ENCODE measurements at places on chromosomes 13 and 19.

GRCh38 chr19:42057846-42058245, 12.2 kb downstream of the GRIK5 start:
- DNase-seq, result no peak

DNA sequence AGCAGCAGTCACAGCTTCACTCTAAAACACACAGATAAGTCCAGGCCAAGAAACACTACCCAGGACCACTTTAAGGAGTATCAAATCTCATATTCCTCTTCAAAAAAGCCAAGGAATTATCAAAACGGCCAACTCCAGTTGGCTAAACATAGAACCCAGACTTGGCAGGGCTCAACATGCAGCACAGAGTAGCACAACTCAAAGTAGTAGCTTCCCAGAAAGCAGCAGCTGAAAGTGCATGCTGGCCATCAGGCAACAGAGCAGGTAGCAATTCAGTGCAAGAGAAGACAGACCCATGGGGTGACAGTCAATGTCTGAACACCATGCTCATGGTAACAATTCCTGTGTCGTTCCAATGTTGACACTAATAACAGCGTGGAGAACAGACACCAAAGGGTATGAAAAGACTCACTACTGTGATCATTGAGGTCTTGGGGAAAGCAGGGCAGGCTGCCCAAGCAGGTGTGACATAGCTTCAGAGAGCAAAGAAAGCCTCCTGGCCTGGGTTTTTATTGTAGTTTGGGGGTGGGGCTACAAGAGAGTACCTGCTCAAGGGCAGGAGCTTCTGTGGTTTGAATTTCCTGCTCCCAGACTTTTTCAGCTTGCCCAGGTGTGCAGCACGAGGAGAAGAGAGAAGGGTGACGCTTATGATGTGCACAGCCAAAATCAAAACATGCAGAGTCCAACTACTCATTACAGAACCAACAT, 6.2 kb downstream of the ZNF709 start:
- DNase-seq, result no peak

DNA sequence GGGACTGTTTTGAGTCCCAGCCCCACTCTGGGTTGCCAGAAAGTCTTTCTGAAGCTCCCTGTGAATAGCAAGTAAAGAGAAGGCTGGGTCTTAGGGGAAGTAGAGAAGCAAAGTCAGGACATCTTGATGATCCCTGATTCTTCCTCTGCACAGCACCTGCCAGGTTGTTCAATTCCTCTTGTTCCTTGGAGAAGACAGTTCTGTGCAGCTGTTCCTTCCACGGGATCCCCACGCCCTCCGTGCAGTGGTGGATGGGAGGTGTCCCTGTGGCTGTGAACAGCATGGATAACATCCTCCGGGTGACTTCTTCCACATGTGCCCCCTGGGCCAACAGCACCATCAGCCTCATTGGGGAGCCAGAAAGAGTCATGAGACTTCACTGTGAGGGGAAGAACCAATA, 29.1 kb upstream of the IGLON5 start:
- no peak for DNase-seq

DNA sequence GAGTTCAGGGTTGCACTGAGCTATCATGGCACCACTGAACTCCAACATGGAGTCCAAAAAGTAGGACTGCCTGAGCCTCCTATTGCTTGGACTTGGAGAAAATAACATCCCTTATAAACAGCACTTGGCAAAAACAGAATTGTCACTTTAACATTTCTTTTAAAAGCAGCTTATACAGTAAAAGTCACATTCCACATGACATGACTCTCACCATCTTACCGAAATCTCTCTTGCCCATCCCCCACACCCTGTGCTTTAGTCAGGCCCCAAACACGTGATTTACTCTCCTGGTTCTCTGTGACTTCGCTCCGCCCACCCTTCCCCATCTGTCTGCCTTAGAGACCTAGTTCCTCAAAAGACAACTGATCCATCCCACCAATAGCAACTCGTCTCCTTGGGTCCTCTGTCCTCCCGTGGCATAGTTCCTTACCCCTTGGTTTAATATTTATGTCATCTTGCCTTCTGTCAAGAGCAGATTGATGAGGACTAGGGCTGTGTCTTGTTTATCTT, 4.6 kb downstream of the SAFB start:
- peak; percentile 27 for DNase-seq

DNA sequence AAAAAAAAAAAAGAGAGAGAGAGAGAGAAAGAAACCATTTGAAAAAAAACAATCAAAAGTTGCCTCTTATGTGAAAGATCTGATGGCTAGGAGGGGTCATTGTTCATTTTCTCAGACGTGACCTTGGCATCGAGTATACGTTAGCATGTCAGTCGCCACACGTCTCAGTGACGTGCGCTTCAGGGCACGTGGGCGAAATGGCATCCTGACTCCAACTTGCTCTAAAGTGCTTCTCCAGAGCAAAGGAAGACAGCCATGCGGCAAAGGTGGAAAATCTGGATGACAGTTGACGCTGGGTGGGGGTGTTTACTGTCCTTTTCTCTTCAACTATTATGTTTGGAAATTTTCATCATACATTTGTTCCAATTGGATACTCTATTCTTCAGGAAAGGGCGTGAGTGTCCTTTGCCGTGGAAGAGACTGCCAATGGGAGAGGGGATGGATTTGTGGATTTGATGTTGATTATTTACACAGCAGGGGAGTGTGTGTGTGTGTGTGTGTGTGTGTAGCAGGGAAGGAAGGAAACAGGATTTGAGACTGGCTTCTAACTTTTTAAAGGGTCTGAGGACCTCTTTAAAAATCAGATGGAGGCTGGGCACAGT, 25.0 kb downstream of the KLF2 start:
- DNase-seq, result no peak

DNA sequence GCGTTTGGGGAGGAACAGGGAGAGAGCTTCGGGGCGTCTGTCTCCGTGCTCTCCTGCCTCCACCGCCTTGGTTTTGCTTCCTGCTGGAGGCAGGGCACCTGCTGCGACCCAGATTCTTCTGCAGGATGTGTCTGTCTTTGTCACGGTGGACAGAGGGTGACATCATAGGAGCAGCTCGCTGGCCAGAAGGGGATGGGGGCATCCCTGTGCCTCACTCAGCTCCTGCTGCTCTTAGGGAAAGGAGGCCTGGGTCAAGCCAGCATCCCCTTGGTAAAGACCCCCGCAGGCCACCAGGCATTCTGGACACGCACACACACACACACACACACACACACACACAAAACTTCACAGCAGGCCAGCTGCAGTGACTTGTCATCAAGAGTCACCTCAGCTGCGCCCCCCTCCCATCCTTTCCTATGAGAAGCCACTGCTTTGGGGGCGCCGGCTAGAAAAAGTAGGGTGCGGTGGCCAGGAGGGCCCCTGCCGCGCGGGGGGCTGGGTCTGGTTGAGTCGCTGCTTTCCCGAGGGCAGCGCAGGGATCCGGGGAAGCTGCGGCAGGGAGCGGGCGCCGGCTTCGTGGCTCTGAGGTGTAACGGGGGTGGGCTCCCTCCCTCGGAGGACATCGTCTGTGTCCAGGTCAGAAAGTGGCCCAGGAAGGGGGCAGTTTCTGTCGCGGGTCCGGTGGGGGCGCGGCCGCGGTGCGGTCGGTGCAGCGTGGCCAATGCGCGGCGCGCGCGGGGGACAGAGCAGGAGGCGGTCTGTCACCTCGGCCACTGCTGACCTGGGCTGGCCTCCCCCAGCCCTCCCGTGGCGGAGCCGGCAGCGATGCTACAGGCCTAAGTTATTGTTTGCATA, 15.8 kb upstream of the NPAS1 start:
- no peak for DNase-seq

DNA sequence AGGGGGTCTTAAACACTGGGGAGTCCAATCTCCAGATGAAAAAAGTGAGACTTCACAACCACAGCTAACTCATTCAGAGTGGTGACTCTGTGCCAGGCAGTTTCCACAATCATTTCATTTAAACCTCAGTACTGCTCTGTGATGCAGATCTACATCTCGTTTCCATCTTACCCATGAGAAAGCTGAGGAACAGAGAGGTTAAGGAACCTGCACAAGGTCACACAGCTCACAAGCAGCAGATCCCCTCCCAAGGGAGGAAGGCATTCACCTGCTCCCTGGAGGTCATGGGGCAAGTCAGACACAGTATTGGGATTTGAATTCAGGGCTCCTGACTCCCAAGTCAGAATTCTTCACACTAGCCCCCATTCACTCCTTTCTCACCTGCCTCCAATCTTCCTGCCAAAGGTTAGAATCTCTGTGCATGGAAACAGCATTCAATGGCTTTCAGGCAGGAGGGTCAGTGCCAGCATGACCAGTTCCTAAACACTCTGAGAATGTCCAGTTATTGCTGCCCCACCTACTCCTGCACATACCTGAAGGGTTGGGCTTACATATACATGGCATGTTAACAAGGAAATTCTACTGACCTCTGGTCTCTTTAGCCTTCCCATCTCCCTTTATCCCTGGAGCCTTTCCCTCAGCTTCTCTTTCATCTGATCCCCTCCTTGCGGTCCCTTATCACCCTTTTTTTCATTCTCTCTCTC, 1.9 kb downstream of the CABP5 start:
- DNase-seq, result no peak

GRCh38 chr13:103276775-103277498, 210.7 kb upstream of the SLC10A2 start:
- DNase-seq, result no peak

All from T-helper 2 cell treated with Interferon-gamma antibody and Interleukin-4, amounts not matched to agents 5 μg/mL and 100 μg/mL, for 36 hours (primary cell).